ENCODE measurements at places on chromosomes 16 and 17.
A peak's percentile ranks its signal among the peaks of the same experiment; 100 is the strongest.

GRCh38 chr17:7292729-7293128 lies 1.7 kb downstream of the YBX2 start:
- no peak for DNase-seq

DNA sequence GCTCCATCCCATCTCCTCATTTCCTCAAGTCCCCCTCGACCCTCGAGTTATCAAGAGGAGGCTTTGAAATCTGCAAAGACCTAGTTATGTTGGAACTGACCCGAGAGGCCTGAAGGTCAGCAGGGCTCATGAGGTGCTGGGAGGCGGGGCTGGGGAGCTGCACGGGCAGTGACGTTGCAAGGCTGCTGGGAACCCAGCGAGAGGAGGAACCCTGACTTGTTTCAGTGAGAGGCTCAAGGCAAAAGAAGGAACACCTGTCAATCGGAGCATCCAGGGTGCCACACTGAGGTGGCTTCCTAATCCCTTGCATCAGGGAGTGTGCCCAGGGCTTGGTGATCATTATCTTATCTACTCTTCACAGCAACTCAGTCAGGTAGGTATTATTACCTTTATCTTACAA lies 86.9 kb downstream of the CDH11 start:
- no peak for DNase-seq

DNA sequence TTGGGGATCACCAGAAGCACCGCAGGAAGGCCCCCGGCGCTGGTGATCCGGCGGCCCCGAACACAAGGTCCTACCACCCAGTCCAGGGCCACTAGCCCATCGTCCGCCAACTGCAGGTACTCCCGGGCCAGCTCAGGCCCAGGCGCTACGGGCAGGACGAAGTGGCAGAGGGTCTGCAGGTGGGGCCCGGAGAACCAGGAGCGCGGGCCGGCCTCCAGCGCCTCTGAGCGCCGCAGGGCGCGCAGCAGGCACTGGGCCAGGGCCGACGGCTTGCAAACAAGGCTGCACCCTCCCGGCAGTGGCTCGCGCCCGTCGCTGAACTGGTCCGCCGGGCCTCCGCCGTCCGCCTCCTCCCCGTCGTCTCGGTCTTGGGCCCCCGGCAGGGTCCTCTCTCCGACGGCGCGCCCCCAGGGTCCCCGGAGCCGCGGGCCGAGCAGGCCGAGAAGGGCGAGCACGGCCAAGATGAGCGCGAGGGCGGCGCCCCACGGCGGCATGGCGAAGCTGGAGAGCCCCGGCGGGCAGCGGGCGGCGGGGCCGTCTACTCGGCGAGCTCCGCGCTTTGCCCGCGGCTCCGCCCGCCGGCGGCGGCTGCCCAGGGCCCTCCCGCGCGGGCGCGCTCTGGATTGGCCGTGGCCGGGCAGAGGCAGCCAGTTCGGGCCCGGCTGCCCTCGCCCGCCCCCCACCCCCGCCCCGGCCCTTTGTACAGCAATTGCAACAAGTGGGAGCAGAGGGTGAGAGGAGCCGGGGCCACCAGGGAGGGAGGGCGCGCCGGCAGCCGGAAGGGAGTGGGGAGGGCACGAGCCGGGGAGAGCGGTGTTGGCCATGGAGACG lies at the start of gene ABHD15:
Gene ABHD15, minus strand, starts transcription at position 565 of the 831 bp plus-strand sequence. Its CDS starts 71 bp downstream, at position 494.
- DNase-seq, result peak; percentile 72

DNA sequence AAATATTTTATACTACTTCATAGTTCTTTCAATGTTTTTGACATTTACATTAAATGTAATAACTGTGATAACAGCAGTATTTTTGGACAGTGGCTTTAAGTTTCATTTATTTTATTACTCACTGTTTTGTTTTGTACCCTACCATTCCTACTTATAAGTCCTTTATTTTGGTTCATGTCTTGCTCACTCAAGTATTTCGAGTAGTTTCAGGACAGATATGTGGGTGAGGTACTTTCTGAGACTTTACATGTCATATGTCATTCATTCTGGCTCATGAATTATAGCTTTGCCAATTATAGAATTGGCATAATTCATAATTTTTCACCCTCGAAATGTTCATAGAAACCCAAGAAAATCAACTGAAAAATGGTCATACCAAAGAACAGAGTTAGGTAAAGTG lies 44.4 kb downstream of the PIK3R5 start:
- DNase-seq, result no peak

- no peak for DNase-seq
These were observed 3.3 kb downstream of the DOK4 start for GRCh38 chr16:57482845-57483545.

DNA sequence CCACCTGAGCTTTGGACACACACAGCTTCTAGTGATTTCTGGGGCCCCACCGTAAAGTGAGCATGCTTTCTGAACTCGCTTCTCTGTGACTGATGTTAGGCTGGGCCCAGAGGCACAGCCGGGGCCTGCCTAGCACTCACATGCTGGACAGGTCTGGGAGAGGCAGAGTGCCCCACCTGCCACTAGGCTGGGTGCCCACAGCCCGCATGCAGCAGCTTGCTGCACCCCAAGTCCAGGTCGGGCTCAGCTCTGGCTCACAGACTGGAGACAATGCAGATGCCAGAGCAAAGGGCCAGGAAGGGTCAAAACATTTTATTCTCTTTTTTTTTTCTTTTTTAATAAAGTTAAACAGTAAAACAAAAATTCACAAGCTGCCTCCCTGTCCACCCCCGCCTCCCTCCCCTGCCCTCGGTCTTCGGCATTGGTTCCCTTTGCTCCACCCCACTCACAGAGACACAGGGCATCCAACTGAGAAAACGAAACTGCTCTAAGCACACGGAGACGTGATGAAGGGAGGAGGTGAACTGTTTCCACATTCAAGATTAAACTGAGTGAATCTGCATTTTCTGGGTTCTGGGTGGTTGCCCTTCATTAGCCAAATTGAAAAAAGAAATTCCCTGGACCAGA lies 9.7 kb downstream of the CNP start:
- no peak for DNase-seq

GRCh38 chr16:85303354-85303883 lies 191.1 kb upstream of the CIBAR2 start:
- DNase-seq, result peak; percentile 87

DNA sequence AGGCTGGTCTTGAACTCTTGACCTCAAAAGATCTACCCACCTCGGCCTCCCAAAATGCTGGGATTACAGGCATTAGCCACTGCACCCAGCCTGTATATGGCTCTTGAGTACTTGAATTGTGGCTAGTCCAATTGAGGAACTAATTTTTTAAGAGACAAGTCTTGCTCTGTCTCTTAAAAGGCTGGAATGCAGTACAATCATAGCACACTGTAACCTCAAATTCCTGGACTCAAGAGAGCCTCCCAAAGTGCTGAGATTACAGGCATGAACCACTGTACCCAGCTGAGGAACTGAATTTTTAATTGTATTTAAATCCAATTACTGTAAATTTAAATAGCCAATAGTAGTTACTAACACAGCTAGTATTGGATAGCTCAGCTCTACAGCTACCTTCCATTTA lies 50.6 kb downstream of the MED13 start:
- no peak for DNase-seq

- DNase-seq, result no peak
These were observed 23.3 kb upstream of the CCR7 start for GRCh38 chr17:40588552-40588951.

GRCh38 chr16:71383054-71383773 lies 24.7 kb downstream of the CALB2 start:
- DNase-seq, result peak; percentile 27

DNA sequence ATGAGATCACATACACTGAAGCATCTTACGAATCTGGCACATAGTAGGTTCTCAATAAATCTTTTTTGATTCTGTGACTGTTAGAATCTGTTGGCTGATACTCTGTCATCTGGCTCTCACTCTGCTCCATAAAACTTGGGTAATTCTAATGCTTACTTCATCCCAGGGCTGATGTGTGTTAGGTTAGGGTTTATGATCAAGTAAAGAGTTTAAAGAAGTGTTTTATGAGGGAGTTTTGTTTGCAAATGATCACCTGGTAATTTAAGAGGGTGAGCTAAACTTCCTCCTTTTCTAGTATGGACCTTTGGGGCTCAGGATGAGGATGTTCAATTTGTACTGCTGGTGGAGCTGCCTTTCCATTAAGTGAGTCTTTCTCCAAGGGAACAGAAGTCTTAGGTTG lies 364.1 kb downstream of the WWOX start:
- no peak for DNase-seq

DNA sequence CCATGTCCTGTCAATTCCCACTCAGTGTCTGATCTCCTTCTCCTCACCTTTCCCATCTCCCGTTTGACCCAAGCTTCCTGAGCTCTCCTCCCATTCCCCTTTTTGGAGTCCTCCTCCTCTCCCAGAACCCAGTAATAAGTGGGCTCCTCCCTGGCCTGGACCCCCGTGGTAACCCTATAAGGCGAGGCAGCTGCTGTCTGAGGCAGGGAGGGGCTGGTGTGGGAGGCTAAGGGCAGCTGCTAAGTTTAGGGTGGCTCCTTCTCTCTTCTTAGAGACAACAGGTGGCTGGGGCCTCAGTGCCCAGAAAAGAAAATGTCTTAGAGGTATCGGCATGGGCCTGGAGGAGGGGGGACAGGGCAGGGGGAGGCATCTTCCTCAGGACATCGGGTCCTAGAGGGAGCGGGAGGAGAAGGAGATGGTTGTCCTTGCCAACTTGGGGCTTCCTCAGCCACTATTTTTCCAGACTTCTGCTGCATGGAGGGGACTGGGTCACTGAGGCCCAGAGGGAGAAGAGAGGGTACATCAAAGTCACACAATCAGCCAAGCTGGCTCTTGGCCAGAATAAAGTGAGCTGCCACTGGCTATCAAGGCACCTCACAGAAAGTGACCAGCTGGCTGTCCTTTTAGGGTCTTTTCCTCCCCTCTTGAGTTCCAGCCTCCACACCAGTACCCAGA lies 1.9 kb upstream of the TBC1D10B start:
- DNase-seq, result no peak

- no peak for DNase-seq
These were observed 17.5 kb downstream of the TRIM25 start for GRCh38 chr17:56896217-56896967.

- no peak for DNase-seq
These were observed 6.6 kb upstream of the SUPT4H1 start for GRCh38 chr17:58358408-58359172.

DNA sequence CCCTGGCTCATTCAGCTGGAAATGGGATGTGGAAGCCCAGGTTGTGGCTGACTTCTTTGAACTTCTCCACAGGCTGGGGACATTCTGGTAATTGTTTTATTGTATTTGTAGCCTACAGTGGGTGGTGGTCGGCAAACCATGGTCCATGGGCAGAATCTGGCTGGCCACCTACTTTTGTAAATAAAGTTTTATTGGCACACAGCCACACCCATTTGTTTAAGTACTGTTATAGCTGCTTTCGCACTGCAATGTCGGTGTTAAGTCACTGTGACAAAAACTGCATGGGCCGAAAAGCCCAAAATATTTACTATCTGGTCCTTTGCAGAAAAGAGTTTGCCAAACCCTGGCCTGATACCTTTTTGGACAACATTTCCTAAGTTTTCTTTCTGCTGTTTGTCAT lies 86.2 kb downstream of the NTN1 start:
- no peak for DNase-seq

GRCh38 chr17:58245428-58246103 lies 7.2 kb downstream of the LPO start:
- DNase-seq, result peak; percentile 18

DNA sequence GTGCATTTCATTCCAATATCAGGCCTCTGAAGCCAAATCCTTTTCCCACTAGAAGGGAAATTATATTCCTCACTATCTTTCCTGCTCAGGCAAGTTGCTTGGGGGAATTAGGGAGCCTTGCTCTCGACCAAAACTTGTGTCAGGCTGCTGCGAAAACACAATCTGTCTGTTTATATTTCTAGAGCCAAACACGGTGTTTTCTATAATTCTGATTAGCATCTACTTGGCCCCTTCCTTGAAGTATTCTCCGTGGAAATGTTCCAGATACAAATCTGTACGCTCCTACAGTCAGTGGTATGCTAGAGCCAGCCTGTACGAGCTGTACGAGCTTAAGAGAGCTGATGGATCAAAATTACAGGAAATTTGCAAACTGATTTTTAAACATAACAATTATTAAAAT lies 299.3 kb upstream of the SALL1 start:
- no peak for DNase-seq

- no peak for DNase-seq
These were observed 15.8 kb downstream of the NOD2 start for GRCh38 chr16:50709061-50709684.

DNA sequence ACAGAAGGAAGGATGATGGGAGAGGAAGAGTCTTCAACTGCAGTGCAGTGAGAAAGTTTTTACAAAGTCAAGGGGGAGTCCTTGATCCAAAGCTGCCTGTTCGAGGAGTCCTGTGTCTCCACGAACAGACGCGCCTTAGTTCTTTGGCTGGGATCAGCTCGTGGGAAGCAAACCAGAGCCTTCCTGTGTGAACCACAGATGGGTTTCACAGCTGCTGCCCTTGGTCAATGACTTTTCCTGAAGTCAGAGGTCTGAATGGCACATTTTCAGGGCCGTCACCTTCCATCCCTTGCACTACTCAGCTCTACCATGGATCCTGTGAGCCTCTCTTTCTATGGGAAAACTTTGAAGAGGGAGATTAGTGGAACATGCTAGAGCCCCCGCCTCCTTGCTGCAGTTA lies 4.2 kb upstream of the SBK1 start:
- DNase-seq, result no peak

DNA sequence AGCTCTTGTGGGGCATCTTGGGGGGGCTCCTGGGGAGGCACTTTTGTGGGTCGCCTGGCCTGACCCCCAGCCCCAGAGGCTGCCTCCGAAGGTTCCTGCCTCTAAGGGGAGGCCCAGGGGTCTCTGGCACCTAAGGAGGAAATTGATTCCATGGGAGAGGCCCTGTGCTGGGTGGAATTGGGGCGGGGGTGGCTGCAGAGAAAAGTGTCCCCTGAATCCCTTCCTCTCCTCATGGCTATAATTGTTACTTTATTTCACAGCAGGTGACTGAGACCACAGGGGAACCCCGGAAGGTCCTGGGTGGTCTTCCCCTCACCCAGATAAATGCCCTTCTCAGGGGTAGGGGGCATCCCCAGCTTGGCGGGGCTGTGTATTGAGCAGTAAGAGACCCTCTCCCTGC lies 3.1 kb downstream of the GLIS2 start:
- DNase-seq, result no peak

DNA sequence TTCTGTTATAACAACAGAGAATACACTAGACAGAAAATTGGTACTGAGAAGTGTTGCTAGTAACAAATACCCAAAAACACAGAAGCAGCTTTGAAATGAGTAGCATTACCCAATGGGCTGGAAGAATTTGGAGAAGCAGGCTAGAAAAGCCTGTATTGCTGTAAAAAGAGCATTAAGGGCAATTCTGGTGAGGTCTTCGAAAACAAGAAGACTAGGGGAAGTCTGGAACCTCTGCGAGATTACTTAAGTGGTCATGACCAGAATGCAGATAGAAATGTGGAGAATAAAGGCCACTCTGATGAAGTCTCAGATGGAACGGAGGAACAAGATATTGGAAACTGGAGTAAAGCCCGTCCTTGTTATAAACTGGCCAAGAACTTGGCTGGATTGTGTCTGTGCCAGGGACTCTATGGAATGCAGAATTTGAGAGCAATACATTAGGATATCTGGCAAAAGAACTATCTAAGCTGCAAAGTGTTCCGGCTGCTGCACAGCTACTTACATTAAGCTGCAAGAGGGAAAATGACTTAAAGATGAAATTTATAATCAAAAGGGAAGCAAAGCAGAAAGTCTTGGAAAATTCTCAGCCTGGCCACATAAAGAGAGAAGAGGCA lies 44.9 kb upstream of the PEMT start:
- no peak for DNase-seq

Data from activated CD8-positive, alpha-beta T cell treated with anti-CD3 and anti-CD28 coated beads, Interleukin-2, amount 10 ng/mL, durations not matched to agents 7 days and 5 days (primary cell).